ENCODE measurements at places on chromosomes 5 and 9.

GRCh38 chr5:65482296-65482735 is 596 bp upstream of the ADAMTS6 start:
- peak; percentile 9 for DNase-seq
- H3K36me3 ChIP-seq, result no peaks in the 10 kb centered on the region
- peaks cover 8% of the 10 kb centered on the region for H3K4me1 ChIP-seq
- no peak overlapping the region for H3K4me3 ChIP-seq

DNA sequence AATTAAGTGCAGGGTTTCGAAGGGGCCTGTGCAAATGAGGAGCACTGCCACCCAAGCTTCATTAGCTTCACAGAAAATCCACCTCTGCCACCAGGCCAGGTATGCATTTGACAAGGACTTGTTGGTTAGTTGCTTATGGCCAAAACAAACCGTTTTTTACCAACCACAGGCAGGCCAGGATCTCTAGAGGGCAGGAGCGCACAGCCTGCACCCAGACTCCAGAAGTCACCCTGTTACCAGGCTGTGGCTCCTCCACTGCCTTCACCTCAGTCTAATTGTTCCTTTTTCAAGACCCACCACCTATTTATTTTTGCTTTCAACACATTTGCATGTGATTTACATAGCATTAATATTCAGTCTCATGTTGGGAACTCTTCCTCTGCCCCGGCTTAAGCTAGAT is 78.3 kb upstream of the HSPA9 start:
- H3K27ac ChIP-seq, result no peak overlapping the region
- peaks cover 65% of the 10 kb centered on the region for H3K27me3 ChIP-seq

DNA sequence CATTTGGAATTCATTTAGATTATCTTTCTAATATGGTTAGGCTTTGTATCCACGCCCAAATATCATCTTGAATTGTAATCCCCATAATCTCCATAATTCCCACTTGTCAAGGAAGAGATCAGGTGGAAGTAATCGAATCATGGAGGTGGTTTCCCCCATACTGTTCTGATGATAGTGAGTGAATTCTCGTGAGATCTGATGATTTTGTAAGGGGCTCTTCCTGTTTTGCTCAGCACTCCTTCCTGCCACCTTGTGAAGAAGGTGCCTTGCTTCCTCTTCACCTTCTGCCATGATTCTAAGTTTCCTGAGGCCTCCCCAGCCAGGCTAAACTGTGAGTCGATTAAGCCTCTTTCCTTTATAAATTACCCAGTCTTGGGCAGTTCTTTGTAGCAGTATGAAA is 527.5 kb upstream of the ARRDC3 start:
- no peak for DNase-seq
- no peaks in the 10 kb centered on the region for H3K4me1 ChIP-seq
- no peaks in the 10 kb centered on the region for H3K27me3 ChIP-seq
- H3K27ac ChIP-seq, result no peak overlapping the region

GRCh38 chr9:18327121-18327520 is 146.8 kb upstream of the ADAMTSL1 start:
- no peaks in the 10 kb centered on the region for H3K4me1 ChIP-seq
- H3K27ac ChIP-seq, result no peak overlapping the region
- no peaks in the 10 kb centered on the region for H3K27me3 ChIP-seq
- no peak for DNase-seq

DNA sequence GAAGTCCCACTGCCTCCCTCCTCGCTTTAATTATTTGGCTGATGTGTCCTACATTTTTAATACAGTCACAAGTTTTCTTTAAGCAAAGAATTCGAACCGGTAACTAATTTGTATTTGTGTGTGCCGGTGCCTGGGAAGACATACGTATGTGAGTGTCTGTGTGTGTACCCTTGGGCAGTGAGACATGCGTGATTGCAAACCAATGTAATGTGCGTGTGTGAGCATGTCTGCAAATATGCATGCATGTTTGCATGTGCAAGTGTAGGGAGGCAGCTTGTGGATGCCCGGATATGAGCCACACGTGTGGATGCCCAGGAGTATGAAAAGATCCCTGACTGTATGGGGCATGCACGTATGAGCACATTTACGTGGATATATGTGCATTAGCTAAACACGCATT is 44.4 kb upstream of the NEK6 start:
- DNase-seq, result no peak
- H3K4me1 ChIP-seq, result peaks cover 91% of the 10 kb centered on the region
- H3K27ac ChIP-seq, result no peak overlapping the region
- H3K27me3 ChIP-seq, result no peaks in the 10 kb centered on the region

GRCh38 chr9:134779640-134780039 is 101.0 kb upstream of the FCN2 start:
- H3K36me3 ChIP-seq, result no peaks in the 10 kb centered on the region
- no peaks in the 10 kb centered on the region for H3K4me1 ChIP-seq
- no peak overlapping the region for H3K4me3 ChIP-seq
- H3K27ac ChIP-seq, result no peak overlapping the region
- DNase-seq, result no peak
- H3K27me3 ChIP-seq, result no peaks in the 10 kb centered on the region

GRCh38 chr5:11650936-11651335 is 253.3 kb downstream of the CTNND2 start:
- H3K27me3 ChIP-seq, result no peaks in the 10 kb centered on the region
- H3K27ac ChIP-seq, result no peak overlapping the region
- H3K36me3 ChIP-seq, result no peaks in the 10 kb centered on the region
- no peak for DNase-seq
- H3K4me1 ChIP-seq, result no peaks in the 10 kb centered on the region
- H3K4me3 ChIP-seq, result no peak overlapping the region

- H3K36me3 ChIP-seq, result no peaks in the 10 kb centered on the region
- peaks cover 19% of the 10 kb centered on the region for H3K27me3 ChIP-seq
- no peak overlapping the region for H3K27ac ChIP-seq
- H3K4me1 ChIP-seq, result peaks cover 12% of the 10 kb centered on the region
- no peak for DNase-seq
Measured at GRCh38 chr5:138726848-138727247, 26.4 kb upstream of the CTNNA1 start.

- no peaks in the 10 kb centered on the region for H3K36me3 ChIP-seq
- H3K27ac ChIP-seq, result no peak overlapping the region
- peaks cover 70% of the 10 kb centered on the region for H3K27me3 ChIP-seq
Measured at GRCh38 chr5:170497311-170498038, 6.3 kb upstream of the KCNIP1 start.

GRCh38 chr5:52690236-52690768 is 97.4 kb upstream of the ITGA1 start:
- no peak for DNase-seq
- no peaks in the 10 kb centered on the region for H3K36me3 ChIP-seq
- H3K27me3 ChIP-seq, result peaks cover under 1% of the 10 kb centered on the region
- H3K4me3 ChIP-seq, result no peak overlapping the region

GRCh38 chr5:103612545-103612944 is 50.0 kb upstream of the NUDT12 start:
- H3K27me3 ChIP-seq, result no peaks in the 10 kb centered on the region
- no peak overlapping the region for H3K27ac ChIP-seq
- no peak for DNase-seq
- no peaks in the 10 kb centered on the region for H3K4me1 ChIP-seq
- H3K36me3 ChIP-seq, result no peaks in the 10 kb centered on the region

GRCh38 chr5:34669931-34670516 is 13.9 kb downstream of the RAI14 start:
- no peaks in the 10 kb centered on the region for H3K27me3 ChIP-seq
- no peaks in the 10 kb centered on the region for H3K4me1 ChIP-seq
- H3K27ac ChIP-seq, result no peak overlapping the region
- H3K36me3 ChIP-seq, result no peaks in the 10 kb centered on the region
- DNase-seq, result no peak

DNA sequence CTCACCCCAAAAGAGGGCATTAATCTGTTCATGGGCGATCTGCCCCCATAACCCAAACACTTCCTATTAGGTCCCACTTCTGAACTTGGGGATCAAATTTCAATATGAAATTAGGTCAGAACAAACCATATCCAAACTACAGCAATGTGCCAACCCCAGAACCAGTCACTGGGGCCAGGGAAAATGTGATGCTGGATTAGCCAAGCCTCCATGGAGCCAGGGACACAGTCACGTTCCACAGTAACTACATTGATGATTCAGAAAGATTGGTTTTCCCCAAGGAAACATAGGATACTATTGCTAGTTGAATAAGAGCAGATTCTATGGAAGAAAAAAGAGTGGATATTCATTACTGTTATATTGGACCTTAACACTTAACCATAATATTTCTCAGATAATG is 84.2 kb downstream of the GIN1 start:
- H3K4me3 ChIP-seq, result no peak overlapping the region
- H3K4me1 ChIP-seq, result no peaks in the 10 kb centered on the region
- no peaks in the 10 kb centered on the region for H3K27me3 ChIP-seq
- H3K36me3 ChIP-seq, result no peaks in the 10 kb centered on the region
- no peak overlapping the region for H3K27ac ChIP-seq
- no peak for DNase-seq

GRCh38 chr5:139768807-139769465 is 26.7 kb upstream of the PSD2 start:
- no peak for DNase-seq
- H3K4me3 ChIP-seq, result no peak overlapping the region
- no peaks in the 10 kb centered on the region for H3K36me3 ChIP-seq
- H3K4me1 ChIP-seq, result peaks cover 19% of the 10 kb centered on the region

- no peak overlapping the region for H3K27ac ChIP-seq
- H3K4me3 ChIP-seq, result no peak overlapping the region
- peaks cover 3% of the 10 kb centered on the region for H3K27me3 ChIP-seq
- H3K4me1 ChIP-seq, result no peaks in the 10 kb centered on the region
Measured at GRCh38 chr9:79233542-79233941, 338.2 kb upstream of the TLE4 start.

DNA sequence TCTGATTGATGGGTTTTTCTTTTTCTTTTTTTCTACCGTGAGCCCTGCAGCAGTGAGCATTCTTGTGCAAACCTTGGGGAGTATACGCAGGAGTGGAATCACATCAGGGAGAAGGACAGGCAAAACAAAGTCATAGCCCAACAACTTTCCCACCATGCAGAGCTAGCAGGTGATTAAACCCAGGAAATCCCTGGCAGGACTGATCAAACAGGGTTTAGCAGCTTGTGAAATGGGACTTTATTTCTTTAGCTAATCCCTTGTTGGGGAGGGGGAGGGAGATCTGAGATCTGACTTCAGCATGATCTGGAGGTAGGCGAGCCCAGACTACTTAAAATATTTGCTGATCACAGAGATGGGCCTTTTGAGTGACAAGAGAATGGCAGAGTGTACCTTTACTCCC is 162.0 kb upstream of the GLRA1 start:
- no peak overlapping the region for H3K4me3 ChIP-seq
- H3K27me3 ChIP-seq, result peaks cover 5% of the 10 kb centered on the region
- DNase-seq, result no peak
- H3K4me1 ChIP-seq, result no peaks in the 10 kb centered on the region

GRCh38 chr5:145226726-145227125 is 608.4 kb downstream of the PRELID2 start:
- H3K27ac ChIP-seq, result no peak overlapping the region
- DNase-seq, result no peak
- H3K4me1 ChIP-seq, result no peaks in the 10 kb centered on the region
- H3K27me3 ChIP-seq, result no peaks in the 10 kb centered on the region
- no peak overlapping the region for H3K4me3 ChIP-seq

- no peaks in the 10 kb centered on the region for H3K27me3 ChIP-seq
- no peak for DNase-seq
- no peak overlapping the region for H3K27ac ChIP-seq
- no peaks in the 10 kb centered on the region for H3K36me3 ChIP-seq
- no peak overlapping the region for H3K4me3 ChIP-seq
Measured at GRCh38 chr9:72509635-72510034, 11.8 kb upstream of the TMC1 start.

GRCh38 chr5:77644371-77645157 is 6.1 kb upstream of the OTP start:
- DNase-seq, result no peak
- H3K4me3 ChIP-seq, result peak overlapping the region; percentile 79
- H3K27me3 ChIP-seq, result peaks cover 82% of the 10 kb centered on the region

GRCh38 chr5:18749763-18750162 is 1115.5 kb downstream of the TAF11L14 start:
- H3K27ac ChIP-seq, result no peak overlapping the region
- H3K4me1 ChIP-seq, result peaks cover 25% of the 10 kb centered on the region
- H3K4me3 ChIP-seq, result no peak overlapping the region
- H3K27me3 ChIP-seq, result no peaks in the 10 kb centered on the region
- no peak for DNase-seq

- no peak overlapping the region for H3K4me3 ChIP-seq
- H3K4me1 ChIP-seq, result no peaks in the 10 kb centered on the region
- no peak for DNase-seq
- H3K36me3 ChIP-seq, result no peaks in the 10 kb centered on the region
- H3K27ac ChIP-seq, result no peak overlapping the region
Measured at GRCh38 chr9:84179531-84179930, 161.0 kb downstream of the SLC28A3 start.

All from naive B cell (primary cell).